ENCODE measurements at places on chromosomes 4 and X.

DNA sequence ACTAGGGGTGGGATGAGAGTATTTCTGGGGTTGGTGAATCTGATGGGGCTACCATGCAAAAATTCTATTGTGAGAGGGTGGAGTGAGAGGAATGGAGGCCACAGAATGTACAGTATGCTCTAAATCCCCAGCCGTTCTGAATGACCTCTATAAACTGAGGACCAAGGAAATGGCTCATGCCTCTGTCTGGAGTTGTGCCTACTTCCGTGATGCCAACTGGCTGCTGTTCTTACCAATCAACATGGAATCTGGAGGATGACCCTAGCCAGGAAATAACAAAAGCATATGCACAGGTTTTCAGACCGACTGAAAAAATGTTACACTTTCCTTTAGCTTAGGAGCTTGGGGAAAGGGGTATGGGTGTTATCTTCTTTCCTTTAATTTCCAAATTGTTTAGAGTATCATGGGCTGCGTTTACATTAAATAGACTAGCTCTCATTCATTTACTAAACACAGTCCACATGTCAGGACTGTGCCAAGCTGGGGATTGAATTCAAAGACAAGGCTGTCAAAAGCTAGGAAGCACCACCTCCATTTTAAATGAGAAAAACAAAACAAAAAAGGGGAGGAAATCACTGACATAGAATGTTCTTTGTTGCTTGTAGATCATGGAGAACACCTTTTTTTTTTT lies 20.2 kb upstream of the CCKAR start:
- no peak for DNase-seq

GRCh38 chr4:168712316-168712890 lies 215.6 kb downstream of the PALLD start:
- no peak for DNase-seq

DNA sequence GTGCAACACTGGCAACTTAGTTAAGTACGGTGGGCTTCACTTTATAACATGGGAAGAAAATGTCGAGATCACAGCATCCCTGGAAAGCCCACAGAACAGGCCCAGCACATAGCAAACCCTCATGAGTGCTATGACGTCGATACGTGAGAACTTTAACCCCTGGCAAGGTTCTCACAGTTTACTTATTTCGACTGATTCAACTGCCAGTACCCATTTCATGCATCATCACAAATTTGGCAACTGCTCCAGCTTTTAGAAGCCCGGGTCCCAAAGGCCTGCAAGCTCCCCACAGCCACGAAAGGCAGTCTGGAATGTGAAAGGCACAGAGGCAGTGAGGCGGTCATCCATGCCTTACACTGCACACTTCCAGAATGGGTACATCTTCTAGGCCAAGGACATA lies 41.2 kb downstream of the RELL1 start:
- DNase-seq: no peak

GRCh38 chrX:106726485-106727437 lies at the start of gene RNF128:
RNF128 (plus strand) TSS chrX:106726701; CDS start chrX:106726914, 213 bp downstream.
- DNase-seq: peak; percentile 15

- DNase-seq: no peak
Observed at GRCh38 chrX:40996886-40997530, 88.2 kb upstream of the USP9X start.

GRCh38 chrX:13153796-13154195 lies 109.4 kb upstream of the FAM9C start:
- DNase-seq: no peak

DNA sequence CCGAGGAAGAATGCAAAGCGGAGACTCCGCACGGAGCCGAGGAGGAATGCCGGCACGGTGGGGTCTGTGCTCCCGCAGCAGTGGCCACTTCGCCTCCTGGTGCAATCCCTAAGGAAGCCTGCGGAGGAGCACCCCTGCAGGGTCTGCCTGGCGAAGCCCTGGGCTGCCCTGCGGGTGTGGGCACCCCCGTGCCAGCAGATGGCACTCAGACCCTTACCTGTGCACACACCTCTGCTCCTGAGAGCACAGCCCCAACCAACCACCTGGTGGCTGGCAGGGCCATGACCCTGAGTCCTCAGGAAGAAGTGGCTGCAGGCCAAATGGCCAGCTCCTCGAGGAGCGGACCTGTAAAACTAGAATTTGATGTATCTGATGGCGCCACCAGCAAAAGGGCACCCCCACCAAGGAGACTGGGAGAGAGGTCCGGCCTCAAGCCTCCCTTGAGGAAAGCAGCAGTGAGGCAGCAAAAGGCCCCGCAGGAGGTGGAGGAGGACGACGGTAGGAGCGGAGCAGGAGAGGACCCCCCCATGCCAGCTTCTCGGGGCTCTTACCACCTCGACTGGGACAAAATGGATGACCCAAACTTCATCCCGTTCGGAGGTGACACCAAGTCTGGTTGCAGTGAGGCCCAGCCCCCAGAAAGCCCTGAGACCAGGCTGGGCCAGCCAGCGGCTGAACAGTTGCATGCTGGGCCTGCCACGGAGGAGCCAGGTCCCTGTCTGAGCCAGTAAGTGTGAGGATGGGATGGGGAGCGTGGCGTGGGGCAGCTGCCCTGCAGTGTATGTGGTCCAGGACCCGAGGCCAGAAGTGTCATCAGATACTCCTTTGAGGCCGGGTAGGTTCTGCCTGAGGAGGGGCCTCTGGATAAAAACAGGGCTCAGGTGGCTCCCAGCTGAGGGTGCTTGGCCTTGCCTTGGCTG lies 7.0 kb downstream of the TACC3 start:
- DNase-seq: no peak

GRCh38 chr4:51960486-51960885 lies 59.7 kb downstream of the LRRC66 start:
- DNase-seq: no peak

DNA sequence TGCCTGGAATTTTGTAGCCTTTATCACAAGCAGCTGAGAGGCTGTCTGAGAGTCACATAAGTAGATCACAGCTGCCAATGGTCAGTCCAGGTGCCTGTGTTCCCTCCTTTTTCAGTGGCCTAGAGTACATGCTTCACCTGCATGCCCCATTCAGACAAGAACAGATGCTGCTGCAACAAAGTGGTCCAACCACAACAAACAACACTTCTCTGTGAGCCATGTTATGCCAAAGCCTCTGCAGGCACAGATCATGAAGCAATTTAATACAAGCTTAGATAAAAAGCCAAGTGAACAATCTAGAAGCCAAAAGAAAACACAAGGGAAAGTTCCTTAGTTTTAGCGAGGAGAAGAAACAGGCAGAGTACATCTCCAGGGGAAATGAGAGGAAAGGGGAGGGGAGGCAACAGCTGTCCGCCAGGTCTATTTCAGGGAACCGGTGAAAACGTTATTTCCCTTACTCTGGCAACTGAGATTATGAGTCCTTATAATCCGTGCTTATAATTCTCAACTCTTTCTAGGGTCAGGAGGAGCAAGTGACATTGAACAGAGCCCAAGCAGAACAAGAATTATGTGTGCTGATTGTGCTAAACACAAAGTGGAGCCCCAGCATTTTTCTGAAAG lies 92.6 kb downstream of the TSPAN5 start:
- DNase-seq: no peak

DNA sequence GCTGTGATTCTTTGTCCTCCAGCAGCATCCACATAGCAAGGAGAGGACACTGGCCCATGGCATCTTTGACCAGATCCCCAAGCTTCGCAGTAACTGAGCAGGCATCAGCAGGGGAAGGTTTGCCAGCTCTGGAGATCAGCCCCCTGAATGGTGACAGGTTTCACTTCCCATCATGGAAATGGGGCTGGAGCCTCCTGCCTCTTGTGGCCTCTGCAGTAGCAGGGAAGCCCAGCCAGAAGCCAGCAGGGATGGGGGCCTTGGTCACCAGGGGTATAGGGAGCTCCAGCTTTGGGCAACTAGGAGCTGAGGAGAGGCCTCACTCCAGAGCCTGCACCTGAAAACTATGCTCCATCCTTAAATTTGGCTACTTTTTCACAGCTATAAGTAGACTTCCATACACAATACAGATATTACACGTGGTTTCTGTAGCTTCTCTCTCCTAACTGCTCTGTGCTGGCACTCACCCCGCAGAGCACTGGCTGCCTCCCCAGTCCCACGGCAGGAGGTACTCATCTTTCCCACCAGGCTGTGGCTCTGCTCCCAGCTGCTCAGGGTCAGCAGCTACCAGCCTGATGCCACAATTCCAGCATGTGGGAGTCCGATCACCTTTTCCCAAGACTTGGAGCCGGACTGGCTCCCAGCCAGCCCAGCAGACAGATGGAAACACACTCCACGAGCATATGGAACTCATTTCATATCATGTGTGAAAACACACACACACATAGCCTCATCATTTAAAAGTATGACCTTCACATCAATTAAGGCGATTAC lies 2.8 kb downstream of the TMEM271 start:
- no peak for DNase-seq

GRCh38 chr4:23458054-23458453 lies 431.8 kb downstream of the PPARGC1A start:
- DNase-seq: no peak

GRCh38 chr4:140719686-140720085 lies 36.5 kb downstream of the TBC1D9 start:
- no peak for DNase-seq

- peak; percentile 36 for DNase-seq
Observed at GRCh38 chr4:148056879-148057278, 325.0 kb downstream of the ARHGAP10 start.

DNA sequence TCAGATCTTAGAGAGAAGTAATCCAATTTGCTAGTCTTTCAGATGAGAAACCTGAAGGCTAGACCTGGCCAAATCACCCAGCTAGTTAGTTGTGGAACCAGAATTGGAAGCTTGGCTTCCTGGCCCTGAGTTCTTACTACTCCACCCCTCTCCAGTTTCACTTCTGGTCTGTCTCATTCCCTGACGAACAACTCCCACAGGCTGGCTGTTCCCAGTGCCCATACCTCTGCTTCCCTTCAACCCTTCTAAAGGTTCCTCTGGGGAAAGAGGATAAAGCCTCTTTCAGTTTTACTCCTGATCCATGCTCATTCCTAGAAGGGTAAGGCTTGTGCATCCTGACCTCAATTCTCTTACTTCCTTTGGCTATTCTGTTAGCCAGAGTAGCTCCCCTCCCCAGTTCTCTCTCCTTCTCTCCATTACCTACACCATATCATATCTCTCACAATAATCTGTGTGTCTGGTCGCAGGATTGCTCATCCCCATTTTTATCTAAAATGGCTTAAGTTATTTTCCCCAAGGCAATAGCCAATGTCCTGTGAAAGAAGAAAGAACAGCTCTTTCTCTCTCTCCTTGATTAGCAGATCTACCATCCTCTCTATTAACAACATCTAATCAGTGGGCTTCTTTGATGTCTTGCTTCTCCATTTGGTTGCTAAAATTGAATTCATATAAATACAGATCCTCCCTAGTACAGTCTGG lies 155.0 kb upstream of the MAOA start:
- DNase-seq: no peak

GRCh38 chr4:114296126-114296525 lies 302.5 kb upstream of the UGT8 start:
- DNase-seq: no peak

- DNase-seq: no peak
Observed at GRCh38 chr4:101009471-101009870, 337.9 kb downstream of the PPP3CA start.

DNA sequence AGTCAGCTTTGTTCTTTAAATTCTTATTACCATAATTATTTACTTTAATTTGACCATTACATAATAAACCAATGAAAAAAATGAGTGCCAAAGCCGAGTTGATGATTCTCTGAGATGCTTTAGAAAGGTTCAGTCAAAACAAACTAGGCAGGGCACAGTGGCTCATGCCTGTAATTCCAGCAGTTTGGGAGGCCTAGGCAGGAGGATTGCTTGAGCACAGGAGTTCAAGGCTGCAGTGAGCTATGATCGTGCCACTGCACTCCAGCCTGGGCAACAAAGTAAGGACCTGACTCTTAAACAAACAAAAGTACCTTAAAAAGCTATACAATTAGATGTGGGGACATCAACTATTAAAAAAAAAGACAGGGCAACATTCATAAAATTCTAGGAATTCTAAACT lies 75.0 kb downstream of the AFAP1 start:
- no peak for DNase-seq

GRCh38 chr4:173505924-173506518 lies 24.0 kb downstream of the HAND2 start:
- peak; percentile 42 for DNase-seq

GRCh38 chrX:41858161-41858775 lies 65.1 kb downstream of the CASK start:
- no peak for DNase-seq

Data from stimulated activated CD4-positive, alpha-beta T cell treated with anti-CD3 and anti-CD28 coated beads, Interleukin-4, amount 100 ng/mL, for 1 hour (primary cell).